ENCODE measurements at places on chromosomes 16 and 17.

DNA sequence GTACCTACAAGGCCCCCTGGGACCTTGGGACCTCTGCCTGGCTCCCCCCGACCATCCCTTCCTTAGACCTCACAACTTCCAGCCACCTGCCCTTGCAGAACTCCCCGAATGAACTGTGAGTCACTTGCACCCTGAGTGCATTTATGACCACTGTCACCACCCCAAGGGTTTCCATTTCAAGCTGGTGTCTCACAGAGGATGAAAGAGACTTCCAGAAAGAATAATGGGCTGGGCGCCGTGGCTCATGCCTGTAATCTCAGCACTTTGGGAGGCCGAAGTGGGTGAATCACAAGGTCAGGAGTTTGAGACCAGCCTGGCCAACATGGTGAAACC is 124.5 kb upstream of the CIBAR2 start:
- DNase-seq, result no peak

DNA sequence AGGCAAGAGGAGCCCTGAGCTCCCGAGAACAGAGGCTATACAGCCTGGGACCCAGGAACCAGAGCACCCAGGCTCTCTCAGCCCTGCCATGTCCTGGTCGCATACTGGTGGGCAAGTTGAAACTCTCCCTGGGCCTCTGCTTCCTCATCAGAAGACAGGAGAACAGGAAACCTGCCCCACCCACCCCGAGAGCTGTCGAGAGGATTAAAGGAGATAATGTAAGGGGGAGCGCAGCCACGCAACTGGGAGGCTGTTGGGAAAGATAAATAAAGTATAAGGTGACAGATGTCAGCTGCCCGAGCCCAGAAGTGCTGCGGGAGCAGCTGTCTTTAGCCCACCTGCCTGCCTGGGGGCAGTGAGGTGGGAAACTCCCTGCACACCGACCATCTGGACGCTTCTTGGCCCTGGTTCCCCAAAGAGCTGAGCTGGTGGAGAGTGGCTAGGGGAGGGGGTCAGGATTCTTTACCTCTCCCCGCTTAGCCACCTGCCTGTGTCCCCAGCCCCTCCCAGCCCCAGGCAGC is 6.8 kb downstream of the KIF19 start:
- no peak for DNase-seq

GRCh38 chr16:57826706-57827625 is 24.7 kb upstream of the KIFC3 start:
- DNase-seq, result no peak

DNA sequence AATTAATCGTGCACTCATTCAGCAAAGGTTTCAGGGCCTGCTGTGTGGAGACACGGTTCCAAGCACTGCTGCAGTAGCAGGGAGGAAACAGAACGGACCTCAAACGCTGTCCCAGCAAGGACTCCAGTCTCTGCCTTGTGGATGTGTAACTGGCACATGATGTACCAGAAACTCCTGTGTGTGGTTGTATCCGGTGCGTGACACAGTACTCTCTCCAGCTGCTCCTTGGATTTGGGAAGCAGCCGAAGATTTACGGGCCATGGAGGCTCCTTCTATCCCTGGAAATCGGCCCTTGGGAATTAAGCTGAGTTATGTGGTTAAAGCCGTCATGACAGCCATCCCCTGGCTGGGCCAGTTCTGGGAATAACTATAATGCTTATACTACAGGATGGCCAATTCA is 8.5 kb upstream of the ANKRD11 start:
- DNase-seq, result no peak

- no peak for DNase-seq
These were observed 49.5 kb downstream of the SRCIN1 start for GRCh38 chr17:38556239-38556638.

GRCh38 chr17:75996665-75997590 is 3.7 kb upstream of the CDK3 start:
- DNase-seq, result no peak

DNA sequence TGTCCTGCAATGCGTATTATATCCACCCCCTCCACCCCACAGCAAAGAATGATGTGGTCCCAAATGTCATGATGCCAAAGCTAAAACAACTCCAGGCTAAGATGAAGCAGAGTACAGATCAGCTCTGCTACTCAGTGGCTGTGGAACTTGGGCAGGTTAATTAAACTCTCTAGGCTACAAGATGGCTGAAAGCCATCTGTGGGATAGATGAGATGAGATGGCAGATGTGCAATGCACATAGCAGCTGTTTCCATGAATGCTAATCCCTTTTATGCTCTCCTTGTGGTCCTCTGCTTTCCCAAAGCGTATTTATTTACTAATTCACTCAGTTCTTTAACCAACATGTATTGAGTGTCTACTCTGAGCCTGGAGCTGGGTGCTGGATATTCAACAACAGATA is 114.4 kb downstream of the GRIN2A start:
- DNase-seq, result no peak

DNA sequence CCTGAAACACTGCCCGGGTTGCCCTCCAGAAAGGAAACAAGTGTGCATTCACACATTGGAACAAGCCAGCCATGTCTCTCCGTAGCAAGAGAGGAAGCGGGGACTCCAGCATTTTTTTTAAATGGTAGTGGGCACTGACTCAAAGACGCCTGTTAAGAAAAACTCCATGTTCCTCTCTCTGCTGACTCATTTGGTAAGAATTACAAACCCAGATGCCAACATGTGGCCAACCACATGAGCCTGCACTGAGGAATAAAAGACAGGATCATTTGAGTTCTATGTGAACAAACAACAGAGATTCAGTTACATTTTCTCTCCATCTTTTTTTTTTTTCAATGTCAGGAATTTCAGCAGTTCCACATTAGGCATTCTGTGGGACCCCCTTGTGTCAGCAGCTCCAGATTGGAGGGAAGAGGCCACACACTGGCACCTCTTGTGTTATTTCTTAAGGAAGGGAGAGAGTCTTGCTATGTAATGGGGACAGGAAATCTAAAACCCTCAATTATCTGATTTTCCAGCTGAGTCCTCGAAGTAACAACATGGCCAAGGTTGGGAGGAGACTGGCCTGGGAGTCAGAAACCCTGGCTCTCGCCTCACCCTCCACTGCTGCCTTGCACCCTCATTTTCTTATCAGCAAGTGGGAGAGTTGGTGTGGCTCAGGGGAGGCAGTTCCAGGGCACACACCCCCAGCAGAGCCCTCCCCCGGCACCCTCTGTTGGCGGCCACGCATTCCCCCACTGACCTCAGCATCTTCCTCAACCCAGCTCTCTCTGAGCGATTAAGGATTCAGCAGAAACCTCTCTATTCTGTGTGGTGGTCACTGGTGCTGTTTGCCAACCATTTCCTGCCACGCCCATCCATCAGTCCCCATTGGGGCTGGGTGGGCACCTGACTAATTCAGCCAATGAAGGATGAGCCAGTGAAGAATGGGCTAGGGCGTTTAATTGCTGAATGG is 173.0 kb downstream of the FOXL1 start:
- peak; percentile 63 for DNase-seq
